ENCODE measurements at places on chromosomes 2 and 18. TPM values are rescaled to one million over a fixed set of nuclear protein-coding genes. Genes with fewer than 3 reads are reported as not detected.

The MALT1 gene
- total RNA-seq: 25.3 TPM

The WDR33 gene
- 47.8 TPM for total RNA-seq

The SLC8A1 gene
- total RNA-seq: 57.0 TPM

The TTR gene
- not detected for total RNA-seq

The RUFY4 gene
- total RNA-seq: not detected

The EMX1 gene
- not detected for total RNA-seq

The CCDC150 gene
- total RNA-seq: 3.8 TPM

The INPP5D gene
- total RNA-seq: under 0.01 TPM

The NMS gene
- not detected for total RNA-seq

The SATB2 gene
- total RNA-seq: 8.4 TPM

The TACR1 gene
- under 0.01 TPM for total RNA-seq

The TANC1 gene
- total RNA-seq: 12.9 TPM

The PAX8 gene
- total RNA-seq: 0.28 TPM

The CHRNG gene
- not detected for total RNA-seq

The SEMA4C gene
- 13.3 TPM for total RNA-seq

The SERPINB4 gene
- total RNA-seq: not detected

The ASB18 gene
- total RNA-seq: not detected

The CAPN13 gene
- not detected for total RNA-seq

The RAMP1 gene
- total RNA-seq: 19.2 TPM

The GPR45 gene
- total RNA-seq: not detected

The ECEL1 gene
- total RNA-seq: not detected

The ZNF396 gene
- 0.54 TPM for total RNA-seq

The NT5C1B gene
- not detected for total RNA-seq

The UGT1A3 gene
- total RNA-seq: not detected

The CIB4 gene
- not detected for total RNA-seq

The CD8B2 gene
- not detected for total RNA-seq

The TMEFF2 gene
- 1.4 TPM for total RNA-seq

The HNRNPA3 gene
- 35.6 TPM for total RNA-seq

The EN1 gene
- total RNA-seq: not detected

The GREB1L gene
- total RNA-seq: not detected

The IL18R1 gene
- total RNA-seq: 0.18 TPM

The LRP2 gene
- total RNA-seq: not detected

All from IMR-90 (cell line).